AG20443 (cell line): ENCODE measurements at places on chromosomes 11 and 22.

DNA sequence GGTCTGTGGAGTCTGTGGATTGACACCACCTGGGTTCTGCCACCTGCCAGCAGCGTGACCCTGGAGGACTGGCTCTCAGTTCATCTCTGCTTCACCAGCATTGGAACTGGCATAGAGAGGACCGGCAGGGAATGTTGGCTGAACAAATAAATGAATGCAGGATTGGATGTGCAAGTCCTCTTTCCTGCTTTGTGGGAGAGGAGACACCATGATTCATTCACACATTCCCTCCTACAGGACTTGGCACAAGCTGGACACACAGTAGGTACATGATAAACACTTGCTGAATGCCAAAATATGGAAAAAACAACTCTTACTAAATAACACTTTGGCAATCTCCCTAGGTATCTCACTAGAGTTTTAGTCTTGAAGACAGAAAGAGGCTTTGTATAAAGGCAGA, 116.6 kb upstream of the NARS2 start:
- no peak for DNase-seq

- no peak for DNase-seq
Observed at GRCh38 chr22:49404020-49404419, 423.7 kb downstream of the BRD1 start.

DNA sequence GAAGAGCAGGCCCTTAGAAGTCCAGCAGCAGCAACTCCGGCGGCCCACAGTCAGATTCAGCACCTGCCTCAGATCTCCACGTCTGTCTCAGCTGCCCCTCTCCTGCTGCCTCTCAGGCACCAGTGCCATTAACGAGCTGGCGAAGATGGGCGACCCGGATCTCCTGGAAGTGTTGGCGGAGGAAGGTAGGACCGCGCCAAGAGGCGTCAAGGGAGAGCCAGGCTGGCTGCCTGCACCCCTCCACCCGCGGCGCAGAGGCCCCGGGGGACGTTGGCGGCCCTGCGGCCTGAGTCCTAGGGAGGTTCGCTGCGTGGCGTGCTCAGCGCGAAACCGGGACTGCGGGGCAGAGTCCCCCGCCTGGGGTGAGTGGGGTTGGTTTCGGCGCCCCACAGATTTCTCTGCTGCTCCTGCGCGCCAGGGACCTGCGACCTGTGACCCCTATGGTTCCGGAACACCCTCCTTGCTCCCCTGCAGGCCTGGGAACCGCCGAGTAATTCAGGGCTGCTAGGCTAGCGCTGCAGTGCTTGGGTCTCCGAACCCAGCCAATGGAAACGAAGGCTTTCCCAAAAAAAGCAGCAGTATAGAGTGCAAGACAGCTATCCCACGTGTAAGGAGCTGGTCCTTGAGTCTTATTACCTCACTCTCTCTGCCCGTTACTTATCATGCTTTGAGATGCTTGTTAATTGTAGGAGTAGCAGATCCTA, 615 bp downstream of the ANO5 start:
- peak; percentile 17 for DNase-seq

GRCh38 chr11:131499199-131499598, 128.8 kb downstream of the NTM start:
- no peak for DNase-seq

DNA sequence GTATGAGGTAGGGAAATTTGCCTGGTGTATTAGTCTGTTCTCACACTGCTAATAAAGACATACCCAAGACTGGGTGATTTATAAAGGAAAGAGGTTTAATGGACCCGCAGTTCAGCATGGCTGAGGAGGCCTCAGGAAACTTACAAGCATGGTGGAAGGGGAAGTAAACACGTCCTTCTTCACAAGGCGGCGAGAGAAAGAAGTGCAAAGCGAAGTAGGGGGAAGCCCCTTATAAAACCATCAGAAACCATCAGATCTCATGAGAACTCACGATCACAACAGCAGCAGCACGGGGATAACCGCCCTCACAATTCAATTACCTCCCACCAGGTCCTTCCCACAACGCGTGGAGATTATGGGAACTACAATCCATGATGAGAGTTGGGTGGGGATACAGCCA, 12.0 kb upstream of the RFPL2 start:
- DNase-seq = no peak

DNA sequence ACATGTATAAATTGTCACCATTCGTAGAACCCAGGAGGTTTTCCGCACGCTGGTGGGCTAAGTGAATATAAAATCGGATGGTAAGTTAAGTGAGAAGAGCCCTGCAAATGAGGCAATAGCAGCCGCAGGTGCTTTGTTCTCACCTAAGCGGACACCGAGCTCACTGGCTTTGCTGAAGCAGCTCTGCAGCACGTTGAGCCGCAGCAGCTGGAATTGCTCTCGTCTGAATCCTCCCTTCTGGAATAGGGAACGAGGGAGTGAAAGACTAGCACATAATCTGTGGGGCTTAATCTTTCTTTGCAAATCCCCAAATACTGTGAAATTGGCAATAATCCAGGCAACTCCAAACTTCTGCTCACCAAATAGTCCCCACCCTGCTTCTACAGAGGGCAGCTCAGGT, 488.1 kb downstream of the NTM start:
- no peak for DNase-seq

DNA sequence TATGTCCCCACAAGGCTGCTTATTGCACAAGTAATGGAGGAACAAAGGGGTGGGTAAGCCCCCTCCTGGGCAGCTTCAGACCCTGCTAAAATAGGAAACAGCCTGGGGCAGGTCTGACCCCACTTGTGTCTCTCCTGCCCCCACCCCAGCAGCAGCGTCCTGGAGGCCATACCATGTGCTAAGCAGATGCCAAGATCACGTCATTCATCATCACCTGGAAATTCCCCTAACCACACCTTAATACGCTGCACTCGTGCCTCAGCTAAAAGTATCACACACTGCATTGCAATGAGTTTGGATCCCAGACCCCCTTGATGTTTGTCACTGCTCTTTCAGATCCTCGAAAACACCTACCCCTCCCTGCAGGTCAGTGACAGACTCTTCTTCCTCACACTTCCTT, 27.8 kb upstream of the GGTLC2 start:
- DNase-seq = no peak

GRCh38 chr11:74473382-74474173, 6.2 kb upstream of the KCNE3 start:
- DNase-seq = no peak

- no peak for DNase-seq
Observed at GRCh38 chr11:79616392-79616851, 175.6 kb upstream of the TENM4 start.

DNA sequence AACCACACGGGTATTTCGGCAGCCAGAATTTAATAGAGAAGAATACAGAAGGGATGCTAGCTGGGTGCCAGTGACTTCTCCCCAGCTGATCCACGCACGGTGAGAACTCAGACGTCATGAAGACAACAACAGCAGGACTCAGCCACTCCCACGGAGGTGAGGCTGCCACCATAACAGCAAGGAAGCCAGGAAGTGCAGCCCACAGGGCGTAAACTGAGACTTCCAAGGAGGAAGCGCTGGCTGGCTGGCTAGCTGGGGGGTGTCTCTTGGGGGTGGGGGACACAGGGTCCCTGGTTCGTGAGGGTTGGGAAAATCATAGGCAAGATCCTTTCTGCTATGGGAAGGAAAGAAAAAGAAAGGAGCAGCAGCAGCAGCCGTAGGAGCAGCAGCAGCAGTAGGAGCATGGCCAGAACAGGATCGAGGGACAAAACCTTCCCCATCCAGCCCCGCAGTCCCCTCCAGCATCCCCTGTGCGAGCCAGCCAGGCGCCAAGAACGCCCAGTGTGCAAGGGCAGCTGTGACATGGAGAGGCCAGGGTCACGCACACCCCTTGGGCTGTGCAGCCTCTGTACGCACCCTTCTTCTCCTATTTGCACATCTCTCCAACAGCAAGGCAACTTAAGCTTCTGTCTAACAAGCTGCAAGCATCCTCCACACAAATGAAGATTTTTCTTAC, 49.6 kb upstream of the SHANK2 start:
- DNase-seq = no peak

DNA sequence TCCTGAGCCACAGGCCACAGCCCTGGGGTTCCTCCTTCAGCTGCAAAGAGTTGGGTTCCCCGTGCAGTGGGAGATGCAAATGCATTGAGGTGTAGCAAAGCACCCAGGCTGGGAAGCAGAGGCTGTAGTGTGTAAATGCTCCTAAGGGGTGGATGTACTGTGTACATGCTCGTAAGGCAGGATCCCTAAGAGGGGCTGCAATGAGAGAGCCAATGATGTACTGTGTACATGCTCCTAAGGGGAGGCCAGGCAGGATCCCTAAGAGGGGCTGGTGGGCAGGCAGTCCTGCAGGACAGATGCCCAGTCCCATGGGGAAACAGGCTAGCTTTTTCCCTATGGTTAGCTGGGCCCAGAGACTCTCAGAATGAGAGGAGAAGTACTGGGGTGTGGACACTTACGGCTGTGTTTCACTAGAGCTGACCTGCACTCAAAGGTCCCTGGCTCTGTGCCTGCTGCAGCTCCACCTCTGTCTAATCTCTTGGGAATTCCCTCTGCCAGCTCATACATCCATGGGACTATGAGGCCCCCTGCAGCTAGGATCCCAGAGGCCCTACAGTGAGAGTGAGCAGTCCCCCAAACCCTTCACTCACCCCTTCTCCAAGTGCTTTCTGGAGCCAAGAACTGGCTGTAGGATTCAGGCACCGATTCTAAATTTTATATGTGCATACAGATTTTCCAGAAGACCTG, 261.9 kb upstream of the LUZP2 start:
- no peak for DNase-seq

DNA sequence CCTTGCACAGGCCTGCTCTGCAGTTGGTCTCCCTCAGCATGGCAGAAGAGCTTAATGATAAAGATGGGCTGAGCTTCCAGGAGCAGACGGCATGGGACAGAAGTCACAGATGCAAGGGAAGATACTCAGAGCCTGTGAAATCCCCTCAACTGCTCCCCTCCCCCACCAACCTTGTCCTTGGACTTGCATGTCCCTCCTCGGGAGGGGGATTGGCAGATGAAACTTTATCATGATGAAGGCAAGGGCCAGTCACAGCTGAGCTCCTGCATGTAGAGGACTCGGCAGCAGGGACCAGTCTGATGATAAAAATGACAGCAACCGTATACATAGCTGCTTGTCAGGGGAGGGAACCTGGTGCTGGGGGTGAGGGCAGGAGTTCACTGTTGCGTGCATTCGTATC, 6.8 kb upstream of the SLC22A8 start:
- no peak for DNase-seq

DNA sequence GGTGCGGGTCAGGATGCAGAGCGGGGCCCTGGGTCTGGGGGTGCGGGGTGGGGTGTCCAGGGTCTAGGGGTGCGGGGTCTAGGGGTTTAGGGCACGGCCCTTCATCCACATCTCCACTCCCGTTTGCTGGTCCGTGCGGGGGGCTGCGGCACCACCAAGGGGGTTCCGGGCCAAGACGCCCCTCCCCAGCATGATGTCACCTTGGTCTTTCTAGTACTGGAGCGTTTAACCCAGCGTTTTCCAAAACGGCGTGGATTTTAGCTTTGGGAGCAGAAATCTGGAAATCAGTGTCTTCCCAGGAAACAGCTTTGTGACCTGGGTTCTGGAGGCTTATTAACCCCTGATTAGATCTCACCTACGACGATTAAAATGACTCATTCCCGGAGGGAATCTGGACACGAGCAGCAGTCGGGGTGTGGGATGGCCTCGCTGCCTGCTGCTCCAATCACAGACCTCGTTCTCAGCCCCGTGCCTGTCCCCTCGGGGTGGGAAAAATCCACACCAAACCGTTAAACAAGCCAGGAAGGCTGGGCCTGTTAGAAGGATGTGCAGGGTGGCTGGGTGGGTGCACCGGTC, 759 bp downstream of the AP2A2 start:
- DNase-seq = peak; percentile 83

- peak; percentile 22 for DNase-seq
Observed at GRCh38 chr11:111797145-111797581, 31.0 kb upstream of the PPP2R1B start.

GRCh38 chr11:123195188-123196059, at the start of gene CLMP:
Gene CLMP, minus strand, starts transcription at chr11:123195248. Its CDS starts 308 bp downstream, at chr11:123194940.
- DNase-seq = peak; percentile 85

- no peak for DNase-seq
Observed at GRCh38 chr11:2788168-2789071, 88.6 kb upstream of the KCNQ1OT1 start.

GRCh38 chr11:26188554-26188953, 143.4 kb upstream of the ANO3 start:
- DNase-seq = peak; percentile 61

- peak; percentile 69 for DNase-seq
Observed at GRCh38 chr11:57641011-57641807, 8.5 kb downstream of the YPEL4 start.
